Hindlimb muscle (tissue), 1 donor: ENCODE measurements at places on chromosomes 6 and 20. TPM values are rescaled to one million over a fixed set of nuclear protein-coding genes. Genes with fewer than 3 reads are reported as not detected.

- DNase-seq: no peak
Measured at GRCh38 chr20:51697096-51697826, 70.9 kb downstream of the ATP9A start.

IMPG1 gene
- 0.13 TPM for polyA plus RNA-seq

RIPK1 gene
- 10.8 TPM for polyA plus RNA-seq

DNA sequence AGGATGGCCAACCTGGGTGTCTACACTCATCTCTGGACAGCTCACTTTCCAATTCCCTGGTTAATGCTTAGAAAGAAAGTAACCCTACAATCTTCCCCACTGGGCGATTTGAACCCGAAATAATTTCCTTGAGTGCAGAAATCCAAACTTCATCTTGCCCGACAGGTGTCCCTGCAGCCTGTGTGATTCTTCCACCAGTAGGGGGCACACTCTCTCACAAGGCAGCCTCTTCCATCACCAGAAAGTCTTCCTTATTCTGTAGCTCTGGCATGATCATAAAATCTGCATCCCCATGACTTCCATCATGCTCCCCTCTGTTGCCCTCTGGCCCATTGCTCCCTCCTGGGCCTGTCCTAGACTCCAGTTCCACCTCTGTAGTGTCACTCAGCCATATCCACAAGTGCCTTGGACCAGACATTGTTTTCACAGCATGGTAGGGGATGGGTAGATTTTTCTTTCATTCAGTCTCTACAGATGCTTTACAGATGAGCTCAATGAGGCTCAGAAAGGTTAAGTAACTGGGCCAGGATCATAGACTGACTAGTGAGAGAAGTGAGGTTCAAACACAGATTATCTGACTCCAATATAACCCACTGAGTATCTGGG lies 170.4 kb upstream of the SPTLC3 start:
- no peak for DNase-seq

- no peak for DNase-seq
Measured at GRCh38 chr6:36926708-36927513, 27.6 kb upstream of the PI16 start.

- DNase-seq: no peak
Measured at GRCh38 chr6:43827898-43828297, 57.9 kb downstream of the VEGFA start.

GRCh38 chr6:45493761-45494160 lies 116.0 kb upstream of the SUPT3H start:
- DNase-seq: no peak
